ENCODE measurements at places on chromosomes 7 and 10. TPM values are rescaled to one million over a fixed set of nuclear protein-coding genes. Genes with fewer than 3 reads are reported as not detected.

IGFBP3 gene
- 52.3 TPM for total RNA-seq

GLUD1 gene
- 101 TPM for total RNA-seq

UPK3B gene
- 0.22 TPM for total RNA-seq

SPDYE6 gene
- not detected for total RNA-seq

SPDYE2B gene
- total RNA-seq: not detected

CUBN gene
- 0.22 TPM for total RNA-seq

APBB1IP gene
- 3.3 TPM for total RNA-seq

ATOH7 gene
- not detected for total RNA-seq

DNA sequence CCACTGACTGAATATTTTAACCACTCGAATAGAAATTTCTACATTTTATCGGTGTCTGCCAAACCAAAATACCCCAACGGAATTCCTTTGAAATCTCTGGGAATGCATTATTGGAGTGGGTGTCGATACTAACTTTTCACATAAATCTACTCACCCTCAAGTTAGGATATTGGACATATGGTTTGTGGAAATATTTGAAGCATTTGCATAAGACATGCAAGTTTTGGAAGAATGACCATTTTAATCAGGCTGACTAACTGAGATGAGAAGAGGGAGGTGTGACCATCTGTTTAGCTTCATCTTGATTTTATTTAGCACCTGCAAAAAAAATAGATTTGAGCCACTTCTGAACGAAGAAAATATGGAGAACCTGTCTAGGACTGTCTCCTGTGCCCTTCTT lies 61.2 kb downstream of the KLF6 start:
- DNase-seq: no peak

DNA sequence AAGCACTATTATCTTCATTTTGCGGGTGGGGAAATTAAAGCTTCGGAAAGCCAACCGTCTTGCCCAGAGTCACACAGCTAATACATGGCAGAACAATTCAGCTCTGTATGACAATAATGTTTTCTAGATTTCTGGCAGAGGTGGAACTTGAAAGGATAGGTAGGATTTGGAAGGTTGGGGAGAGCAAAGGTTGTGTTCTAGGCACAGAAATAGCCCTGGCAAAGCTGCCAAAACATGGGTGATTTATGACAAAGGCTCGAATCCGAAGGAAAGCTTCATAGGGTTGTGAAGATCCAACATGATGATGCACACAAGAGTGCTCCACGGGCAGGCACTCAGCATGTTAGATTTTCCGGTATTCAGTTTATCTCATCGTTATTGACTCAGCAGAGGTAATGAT lies 19.2 kb downstream of the PDCD11 start:
- no peak for DNase-seq

DNA sequence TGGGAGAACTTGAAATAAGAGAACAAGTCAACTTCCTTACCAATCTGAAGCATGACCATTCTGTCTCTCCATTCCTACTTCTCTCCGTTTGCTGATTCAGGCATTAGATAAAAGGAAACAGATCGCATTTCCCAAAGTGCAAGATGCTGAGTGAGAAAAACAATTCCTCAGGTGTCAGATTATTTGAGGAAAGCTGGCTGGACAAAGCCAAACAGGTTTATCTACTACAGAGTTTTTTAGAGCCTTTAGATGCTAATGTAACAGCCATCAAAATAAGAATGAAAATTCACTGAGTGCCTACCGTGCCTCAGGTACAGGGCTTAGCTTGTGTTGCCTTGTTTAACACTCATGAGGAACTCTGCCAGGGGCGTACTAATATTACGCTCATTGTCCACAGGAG lies 135.9 kb upstream of the MBL2 start:
- DNase-seq: no peak

DNA sequence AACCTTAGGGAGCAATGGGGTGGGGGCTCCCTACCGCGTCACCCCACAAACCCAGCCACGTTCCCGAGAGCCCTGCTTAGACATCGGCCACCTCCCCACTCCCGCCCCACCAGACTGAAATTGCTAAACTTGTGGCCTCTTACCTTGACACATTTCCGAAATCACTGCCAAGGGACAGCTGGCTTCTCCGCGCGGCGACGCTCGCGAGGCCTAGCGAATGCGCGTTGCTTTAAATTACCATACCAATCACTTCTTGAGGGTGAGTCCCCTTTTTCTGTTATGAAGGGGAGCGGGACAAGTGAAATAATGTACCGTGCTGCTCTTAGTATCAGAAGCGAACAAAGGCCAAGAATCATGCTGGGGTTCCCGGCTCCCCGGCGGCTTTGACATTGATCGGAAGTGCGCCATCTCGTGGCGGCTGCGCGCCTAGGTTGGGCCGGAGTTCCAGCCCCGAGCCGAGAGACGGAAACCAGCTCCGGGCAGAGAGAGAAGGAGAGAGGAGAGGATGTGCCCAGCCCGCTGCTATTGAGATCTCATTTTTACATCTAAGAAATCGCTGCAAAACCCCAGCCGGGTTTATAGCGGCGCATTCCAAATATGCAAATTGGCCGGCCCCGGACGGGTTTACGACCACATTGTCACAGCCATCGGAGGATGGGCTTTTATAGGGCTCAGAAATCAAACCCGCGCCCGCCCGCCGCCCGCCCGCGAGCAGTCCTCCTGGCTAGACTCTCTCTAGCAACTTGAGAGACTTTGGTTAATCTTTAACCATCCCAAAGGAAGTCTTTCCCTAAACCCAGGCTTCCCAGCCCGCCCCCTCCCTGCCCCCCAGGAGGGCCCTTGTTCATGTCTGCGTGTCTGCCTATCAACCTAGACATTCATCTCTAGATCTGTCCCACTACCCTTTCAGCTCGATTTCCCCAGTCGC lies 5.3 kb downstream of the HOXA11 start:
- DNase-seq: peak; percentile 78

DNA sequence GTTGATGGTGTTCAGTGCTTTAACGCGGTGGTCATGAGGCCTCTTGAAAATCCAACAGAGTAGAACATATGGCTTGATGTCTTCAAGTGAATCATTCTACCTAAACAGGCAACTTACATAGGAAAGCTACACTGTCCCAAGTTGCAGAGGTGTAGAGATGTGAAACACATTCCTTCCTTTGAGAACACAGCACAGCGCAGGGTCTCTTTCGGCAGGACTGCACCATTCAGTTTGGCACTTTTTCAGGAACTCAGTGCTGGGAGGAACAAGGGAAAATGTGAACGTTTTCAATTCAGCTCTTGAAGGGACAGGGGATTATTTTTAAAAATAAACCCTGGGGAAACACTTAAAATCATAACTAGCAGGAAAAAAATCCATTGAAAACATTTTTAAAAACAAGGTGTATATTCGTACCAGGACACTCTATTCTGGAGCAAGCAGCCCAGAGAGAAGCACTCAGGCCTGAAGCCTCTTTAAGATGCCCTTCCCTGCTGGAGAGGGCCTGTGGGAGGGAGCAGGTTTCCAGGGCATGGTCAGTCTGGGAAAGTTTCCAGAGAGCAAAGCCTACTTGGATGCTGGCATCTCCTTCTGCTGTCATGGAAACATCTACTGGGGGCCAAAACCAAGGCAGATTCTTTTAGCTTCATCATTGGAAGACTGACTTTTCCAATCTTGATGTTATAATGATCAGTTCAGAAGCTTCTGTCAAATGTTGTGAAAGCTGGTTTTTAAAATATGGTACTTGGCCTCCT lies 60.4 kb upstream of the NPVF start:
- no peak for DNase-seq

DNA sequence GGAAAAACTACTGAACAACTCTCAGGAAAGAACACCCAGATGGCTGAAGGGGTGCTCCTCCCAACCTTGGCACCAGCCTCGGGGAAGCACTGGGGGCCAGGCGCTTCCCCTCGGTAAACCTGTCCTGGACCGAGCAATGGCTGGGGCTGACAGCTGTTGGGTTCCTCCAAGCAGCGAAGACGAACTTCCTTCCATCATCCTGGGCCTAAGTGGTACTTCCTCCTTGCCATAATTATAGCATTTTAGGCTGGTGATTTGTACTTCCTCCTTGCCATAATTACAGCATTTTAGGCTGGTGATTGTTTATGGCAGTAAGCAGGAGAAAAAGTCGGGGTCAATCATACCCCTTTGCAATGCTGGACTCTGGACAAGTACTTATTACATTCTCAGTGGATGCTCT lies 69.3 kb downstream of the MYOF start:
- DNase-seq: no peak

- DNase-seq: no peak
Measured at GRCh38 chr10:116007256-116007891, 265.6 kb downstream of the GFRA1 start.

- DNase-seq: no peak
Measured at GRCh38 chr7:117941138-117941810, 68.0 kb upstream of the CTTNBP2 start.

- no peak for DNase-seq
Measured at GRCh38 chr7:73708961-73709549, 10.4 kb downstream of the STX1A start.

DNA sequence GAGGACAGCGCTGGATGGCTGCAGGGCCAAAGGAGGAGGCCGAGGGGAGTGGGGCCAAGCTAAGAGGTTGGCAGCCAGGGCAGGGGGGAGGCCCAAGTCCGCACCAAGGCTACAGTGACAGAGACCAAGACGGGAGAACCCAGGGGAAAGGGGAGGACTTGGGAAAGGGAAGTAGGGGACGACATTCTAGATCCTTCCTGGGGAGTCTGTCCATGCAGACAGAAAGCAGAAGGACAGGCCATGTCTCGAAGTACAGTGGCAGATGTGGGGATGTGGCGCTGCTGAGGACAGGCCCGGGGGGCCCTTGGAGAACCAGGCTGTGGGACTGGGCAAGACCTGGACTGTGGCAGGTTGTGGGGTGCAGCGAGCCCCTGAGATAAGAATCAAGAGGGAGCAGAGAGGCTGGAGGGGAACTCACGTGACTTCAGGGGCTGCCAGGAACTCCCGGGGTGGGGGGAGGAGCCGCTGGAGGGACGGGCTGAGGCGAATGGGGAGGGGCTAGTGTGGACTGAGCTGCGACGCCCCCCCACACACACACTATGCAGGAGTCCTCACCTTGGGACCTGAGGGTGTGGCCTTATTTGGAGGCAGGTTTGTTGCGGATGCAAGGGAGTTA lies 68.5 kb upstream of the TNRC18 start:
- DNase-seq: no peak

DNA sequence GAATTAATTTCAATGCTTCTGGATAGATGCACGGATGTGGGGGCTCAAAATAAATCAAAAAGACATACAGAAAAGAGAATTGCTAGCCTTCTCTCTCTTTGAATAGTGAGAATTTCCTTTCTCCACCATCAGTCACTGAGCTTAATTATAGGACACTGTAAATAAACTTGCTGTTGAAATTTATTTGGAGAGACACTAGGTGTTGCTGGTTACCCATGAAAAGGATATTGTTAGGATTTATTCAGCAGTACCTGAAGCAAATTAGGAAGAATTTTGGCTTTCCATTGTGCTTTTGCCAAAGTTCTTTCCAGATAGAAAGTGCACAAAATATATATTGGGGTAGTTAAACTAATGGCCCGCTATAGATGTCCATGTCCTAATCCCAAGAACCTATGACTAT lies 27.6 kb downstream of the GCC1 start:
- no peak for DNase-seq

- DNase-seq: no peak
Measured at GRCh38 chr10:260819-261429, 125.7 kb downstream of the ZMYND11 start.

GRCh38 chr7:65809259-65809981 lies 63.5 kb upstream of the VKORC1L1 start:
- no peak for DNase-seq

GRCh38 chr7:11570922-11571550 lies 261.0 kb downstream of the THSD7A start:
- no peak for DNase-seq

DNA sequence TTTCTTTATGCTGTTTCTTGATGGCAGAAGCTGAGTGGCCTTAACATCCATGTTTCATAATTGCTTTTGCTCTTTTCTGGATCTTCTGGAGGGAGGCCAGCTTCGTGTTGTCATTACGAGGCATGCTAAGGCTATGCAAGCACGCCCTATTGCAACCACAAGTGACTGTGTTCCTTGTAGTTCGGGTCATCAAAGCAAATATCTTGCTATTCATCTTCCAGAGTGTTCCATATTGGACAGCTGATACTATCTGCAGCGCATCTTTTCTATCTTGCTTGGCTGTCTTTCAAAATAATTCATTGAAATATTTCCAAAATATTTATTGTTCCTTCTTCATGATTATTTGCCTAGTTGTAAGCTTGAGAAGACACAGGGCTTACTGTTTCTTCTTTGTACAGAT lies 5.0 kb downstream of the EPHB6 start:
- no peak for DNase-seq

GRCh38 chr10:15718694-15719048 lies 1.1 kb downstream of the ITGA8 start:
- no peak for DNase-seq

DNA sequence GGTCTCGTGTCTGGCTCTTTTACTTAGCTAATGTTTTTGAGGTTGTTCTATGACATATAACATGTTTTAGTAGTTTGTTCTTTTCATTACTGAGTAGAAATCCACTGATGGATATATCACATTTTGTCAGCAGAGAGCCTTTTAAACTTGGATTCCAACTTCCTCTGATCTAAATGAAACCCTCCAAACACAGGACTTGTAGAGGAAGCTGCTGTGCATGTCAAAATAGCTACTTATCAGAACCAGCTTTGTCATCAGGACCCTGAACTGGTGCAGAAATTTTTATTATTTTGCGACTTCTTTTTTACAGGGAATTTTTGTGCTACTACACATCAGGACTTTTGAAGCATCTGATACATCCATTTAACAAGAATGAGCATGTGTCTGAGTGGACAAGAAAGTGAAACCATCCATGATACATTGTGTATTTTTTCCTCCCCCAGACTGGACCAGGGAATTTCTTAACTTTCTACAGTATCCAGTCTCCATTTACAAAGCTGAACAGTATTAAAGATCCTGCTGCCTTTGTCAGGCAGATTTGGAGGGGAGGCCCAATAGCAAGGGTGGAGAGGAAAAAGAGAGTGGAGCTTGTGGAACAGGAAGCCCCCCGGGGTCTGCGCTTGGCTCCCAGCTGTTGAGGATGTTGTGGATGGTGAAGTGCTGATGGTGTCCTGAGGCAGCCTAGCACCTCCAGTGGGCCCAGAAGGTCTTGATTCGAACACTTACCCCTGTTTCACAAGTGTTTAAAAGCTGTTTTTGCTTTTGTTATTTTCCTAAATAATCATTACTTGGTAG lies 29.3 kb upstream of the MTPAP start:
- DNase-seq: no peak

DNA sequence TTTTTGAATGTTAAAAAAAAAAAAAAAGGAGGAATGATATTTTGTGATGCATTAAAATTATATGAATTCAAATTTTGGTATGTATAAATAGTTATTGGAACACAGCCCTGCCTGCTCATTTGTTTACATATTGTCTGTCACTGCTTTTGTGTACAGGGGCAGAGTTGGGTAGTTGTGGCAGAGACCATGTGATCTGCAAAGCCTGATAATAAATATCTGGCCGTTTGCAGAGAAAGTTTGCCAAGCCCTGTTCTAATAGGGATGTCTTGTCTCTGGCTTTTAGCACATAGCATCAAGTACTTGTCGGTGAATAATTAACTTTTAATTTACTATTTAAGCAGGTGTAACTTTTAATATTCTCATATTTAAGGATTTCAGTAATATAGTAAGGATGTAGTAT lies 19.8 kb downstream of the TSPAN13 start:
- DNase-seq: no peak

All from Right ventricle myocardium superior (tissue), 1 donor.